Right renal pelvis (tissue), 4 donors: ENCODE measurements at places on chromosomes 5 and 9. TPM values are rescaled to one million over a fixed set of nuclear protein-coding genes. Genes with fewer than 3 reads are reported as not detected.

Gene NUP155
- 25.9 TPM for polyA plus RNA-seq

Gene SLC25A2
- polyA plus RNA-seq, result not detected

Gene STPG3
- 2.3 TPM for polyA plus RNA-seq

Gene C9
- polyA plus RNA-seq, result 0.24 TPM

Gene SLC4A9
- 19.5 TPM for polyA plus RNA-seq

Gene GPR21
- polyA plus RNA-seq, result not detected

Gene SLC6A19
- 42.2 TPM for polyA plus RNA-seq

Gene AMBP
- 2.2 TPM for polyA plus RNA-seq

Gene CCDC187
- 1.8 TPM for polyA plus RNA-seq

Gene BTNL3
- 0.12 TPM for polyA plus RNA-seq

Gene SNCB
- polyA plus RNA-seq, result not detected

Gene RASGEF1C
- polyA plus RNA-seq, result 1.1 TPM

DNA sequence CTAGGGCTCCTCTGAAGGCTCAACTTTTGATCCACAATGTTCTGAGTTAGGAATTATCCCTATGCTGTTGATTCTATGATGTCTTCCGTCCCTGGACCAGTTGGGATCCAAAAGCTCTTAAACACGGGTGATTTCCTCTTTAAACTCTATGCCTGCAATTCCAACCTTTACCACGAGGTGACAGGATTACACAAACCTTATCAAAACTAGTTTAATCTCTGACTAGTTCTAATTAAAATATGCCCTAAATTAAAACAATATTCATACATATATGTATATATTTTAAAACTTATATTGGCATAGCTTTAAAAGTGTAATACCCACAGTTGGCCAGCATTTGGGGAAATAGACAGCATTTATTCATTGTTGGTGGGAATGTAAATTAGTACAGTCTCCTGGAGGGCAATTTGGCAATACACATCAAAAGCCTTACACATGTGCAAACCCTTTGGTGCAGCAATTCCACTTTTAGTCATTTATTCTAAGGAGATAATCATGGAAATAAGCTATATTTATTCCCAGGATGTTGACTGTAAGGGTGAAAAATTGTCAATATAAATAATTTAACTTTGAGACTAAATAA is 51.6 kb upstream of the PHYKPL start:
- DNase-seq, result no peak

DNA sequence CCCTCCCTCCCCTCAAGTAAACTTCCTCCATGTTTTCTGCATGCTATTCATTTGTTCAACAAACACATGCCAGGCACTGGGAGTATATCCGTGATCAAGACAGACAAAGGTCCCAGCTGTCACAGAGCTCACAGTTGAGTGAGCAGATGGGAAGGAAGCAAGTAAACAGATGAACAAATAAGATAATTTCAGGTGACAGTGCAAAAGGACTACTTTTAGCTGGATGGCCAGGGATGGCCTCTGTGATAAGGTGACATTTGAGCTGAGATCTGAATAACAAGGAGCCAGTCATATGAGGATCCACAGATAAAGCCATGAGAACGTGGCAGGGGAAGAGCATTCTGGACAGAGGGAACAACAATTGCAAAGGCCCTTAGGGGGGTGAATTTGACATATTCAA is 121.7 kb upstream of the RAD23B start:
- no peak for DNase-seq

- no peak for DNase-seq
Observed at GRCh38 chr5:153960269-153961215, 78.2 kb downstream of the FAM114A2 start.

GRCh38 chr5:15391704-15392397 is 108.1 kb upstream of the FBXL7 start:
- no peak for DNase-seq

DNA sequence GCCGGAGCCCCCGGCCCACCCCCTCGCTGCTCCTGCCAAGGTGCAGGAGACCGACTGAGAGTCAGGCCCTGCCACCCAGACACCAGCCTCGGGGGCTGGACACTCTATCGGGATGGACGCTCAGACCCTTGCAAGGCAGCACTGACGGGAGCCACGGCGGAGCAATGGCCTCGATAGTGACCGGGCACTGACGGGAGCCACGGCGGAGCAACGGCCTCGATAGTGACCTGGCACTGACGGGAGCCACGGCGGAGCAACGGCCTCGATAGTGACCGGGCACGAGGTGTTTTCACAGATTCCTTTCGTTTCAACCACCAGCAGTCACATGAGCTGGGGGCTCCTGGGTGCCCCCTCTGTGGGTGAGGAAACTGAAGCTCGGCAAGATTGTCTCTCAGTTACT is 123.6 kb upstream of the PPP1R26 start:
- no peak for DNase-seq

DNA sequence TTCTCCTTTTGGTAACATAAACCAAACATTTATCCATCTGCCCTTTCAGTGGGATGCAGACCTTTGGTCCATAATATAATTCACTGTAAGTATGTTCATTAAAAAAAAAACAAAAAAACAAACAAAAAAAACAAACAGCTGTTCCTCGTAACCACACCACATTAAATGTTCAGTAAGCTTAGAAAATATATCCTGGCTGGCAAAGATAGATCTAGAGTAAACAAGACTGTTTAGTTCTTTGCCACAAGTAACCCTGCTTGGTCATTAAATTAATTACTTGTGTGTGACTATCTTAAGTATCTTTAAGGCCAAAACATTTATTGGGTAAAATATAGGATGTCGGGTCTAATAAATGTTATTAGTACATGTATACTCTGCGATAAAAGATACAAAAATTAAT is 1717.1 kb downstream of the EFNA5 start:
- no peak for DNase-seq

GRCh38 chr9:78557540-78557939 is 260.6 kb downstream of the PSAT1 start:
- DNase-seq, result no peak

- no peak for DNase-seq
Observed at GRCh38 chr5:3650320-3650719, 54.7 kb downstream of the IRX1 start.

DNA sequence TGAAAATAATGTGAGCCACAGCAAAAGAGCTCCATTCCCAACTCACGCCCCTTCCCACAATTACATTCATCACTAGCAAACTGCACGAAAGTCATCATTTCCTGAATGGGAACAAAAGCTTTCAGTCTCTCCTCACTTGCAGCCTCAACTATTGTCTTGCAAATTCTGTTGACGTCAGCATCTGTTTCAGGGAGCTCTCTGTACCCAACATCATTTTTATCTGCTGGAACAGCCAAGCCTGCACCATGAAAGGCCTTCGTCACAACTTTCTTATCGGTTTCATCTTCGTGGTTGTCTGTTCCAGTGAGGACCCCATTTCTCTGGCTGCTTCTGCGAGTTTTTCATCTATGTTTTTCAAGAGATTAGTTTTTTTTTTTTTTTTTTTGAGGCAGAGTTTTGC is 14.3 kb upstream of the RNF130 start:
- DNase-seq, result no peak

- DNase-seq, result no peak
Observed at GRCh38 chr9:18478501-18479361, 4.8 kb downstream of the ADAMTSL1 start.

- DNase-seq, result no peak
Observed at GRCh38 chr5:150789943-150790611, 11.5 kb downstream of the SMIM3 start.

- no peak for DNase-seq
Observed at GRCh38 chr9:123599781-123600180, 243.8 kb downstream of the CRB2 start.

GRCh38 chr9:113978725-113979342 is 99.3 kb downstream of the AMBP start:
- no peak for DNase-seq

DNA sequence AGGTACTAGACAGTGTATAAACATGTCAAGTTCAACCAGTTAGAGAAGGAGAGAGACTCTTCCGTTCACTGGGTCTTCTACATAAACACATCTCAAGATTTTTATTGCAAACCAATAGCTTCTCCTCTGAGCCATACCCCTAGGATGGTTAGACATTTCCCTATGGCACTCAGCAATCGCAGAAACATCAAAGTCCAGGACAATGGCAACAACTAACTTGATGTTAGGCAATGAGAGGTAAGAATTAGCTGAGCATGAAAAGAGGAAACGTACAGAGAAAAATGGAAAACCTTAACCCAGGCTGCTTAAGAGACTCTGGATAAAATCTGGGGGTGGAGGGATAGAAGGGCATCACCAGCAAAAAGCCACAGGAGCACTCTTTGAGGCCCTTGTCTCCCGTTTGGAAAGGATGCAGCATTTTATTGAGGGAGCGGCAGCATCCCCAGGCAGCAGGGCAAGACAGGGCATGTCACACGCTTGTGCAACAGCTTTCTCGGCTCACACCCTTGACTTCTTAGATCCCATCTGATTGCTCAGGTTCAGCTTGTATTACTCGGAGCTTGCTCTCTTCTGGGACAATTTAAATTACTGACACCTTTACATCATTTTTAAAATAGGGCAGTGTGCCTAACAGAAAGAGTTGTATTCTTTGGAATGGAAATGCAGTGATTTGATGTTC is 8.6 kb upstream of the PSAT1 start:
- no peak for DNase-seq

DNA sequence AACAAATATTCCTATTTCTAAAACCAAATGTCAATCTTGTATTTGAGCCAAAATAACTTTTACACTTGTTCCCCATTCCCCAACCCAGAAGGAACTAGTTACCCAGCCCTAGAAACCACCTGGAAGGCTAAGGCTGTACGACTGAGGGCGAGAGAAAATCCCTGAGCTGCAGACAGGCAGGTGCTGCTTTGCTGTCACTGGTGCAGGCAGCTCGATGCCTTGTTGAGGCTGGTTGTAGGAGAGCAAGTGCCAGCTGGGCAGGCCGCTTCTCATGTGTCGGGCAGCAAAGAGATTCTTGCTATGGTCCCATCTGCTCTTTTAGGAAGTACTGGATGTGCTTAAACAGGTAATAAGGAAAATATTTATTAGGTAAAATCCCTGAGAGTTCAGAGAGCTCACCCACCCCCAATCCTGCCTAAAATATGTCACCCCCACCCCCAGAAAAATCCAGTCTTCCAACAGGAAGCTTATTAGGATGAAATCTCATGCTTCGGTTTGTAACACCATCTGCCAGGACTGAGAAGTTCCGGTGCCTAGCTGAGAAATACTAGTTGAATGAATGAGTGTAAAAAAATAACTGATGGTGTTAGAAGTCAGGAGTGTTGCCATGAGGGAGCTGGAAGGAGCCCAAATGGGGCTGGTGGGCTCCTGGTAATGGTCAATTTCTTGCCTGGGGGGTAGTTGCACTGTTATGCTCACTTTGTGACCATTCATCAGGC is 91.1 kb upstream of the DMRT1 start:
- DNase-seq, result no peak

DNA sequence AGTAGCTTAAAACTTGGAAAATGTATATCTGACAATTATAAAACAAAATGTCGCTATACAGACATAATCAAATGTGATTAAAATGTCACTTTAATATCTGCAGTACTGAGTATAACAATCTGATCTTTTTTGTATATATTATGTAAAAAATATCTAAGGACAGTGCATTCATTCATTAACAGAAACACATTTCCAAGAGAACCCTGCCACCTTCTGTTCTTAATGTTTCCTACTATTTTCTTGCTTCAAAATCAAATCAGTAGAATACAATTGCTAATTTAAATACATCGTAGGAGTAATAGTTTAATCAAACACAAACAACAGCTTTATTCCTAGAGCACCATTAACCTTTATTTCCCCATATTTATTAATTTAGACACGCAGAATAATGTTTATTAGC is 142.6 kb upstream of the ST8SIA4 start:
- no peak for DNase-seq

GRCh38 chr9:21239911-21240310 is at the start of gene IFNA14:
TSS of gene IFNA14 (minus strand) at chr9:21240005. CDS start at chr9:21239935, 70 bp downstream.
- no peak for DNase-seq

GRCh38 chr5:111232311-111233051 is 8.3 kb downstream of the CAMK4 start:
- no peak for DNase-seq

- no peak for DNase-seq
Observed at GRCh38 chr5:3310541-3311261, 284.9 kb upstream of the IRX1 start.

- no peak for DNase-seq
Observed at GRCh38 chr5:162052676-162053075, 14.9 kb upstream of the GABRG2 start.

DNA sequence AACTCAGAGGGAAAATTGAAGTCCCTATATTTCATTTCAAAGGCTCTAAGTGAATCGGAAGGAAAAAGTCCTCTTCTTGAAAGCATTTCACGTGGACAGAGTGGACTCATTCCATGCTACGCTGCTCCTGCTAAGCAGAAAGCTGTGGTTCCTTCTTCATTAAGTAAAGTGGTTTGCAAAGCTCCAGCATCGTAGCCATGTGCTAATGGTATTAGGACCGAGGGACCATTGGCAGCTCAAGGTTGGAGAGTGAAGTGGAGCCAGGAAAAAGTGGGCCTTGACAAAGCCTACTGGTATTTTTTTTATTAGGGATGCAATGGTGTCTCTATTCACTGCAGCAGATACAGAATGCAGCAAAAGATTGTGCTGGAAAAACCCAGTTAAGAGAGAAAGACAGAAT is 16.4 kb upstream of the SEMA4D start:
- no peak for DNase-seq

DNA sequence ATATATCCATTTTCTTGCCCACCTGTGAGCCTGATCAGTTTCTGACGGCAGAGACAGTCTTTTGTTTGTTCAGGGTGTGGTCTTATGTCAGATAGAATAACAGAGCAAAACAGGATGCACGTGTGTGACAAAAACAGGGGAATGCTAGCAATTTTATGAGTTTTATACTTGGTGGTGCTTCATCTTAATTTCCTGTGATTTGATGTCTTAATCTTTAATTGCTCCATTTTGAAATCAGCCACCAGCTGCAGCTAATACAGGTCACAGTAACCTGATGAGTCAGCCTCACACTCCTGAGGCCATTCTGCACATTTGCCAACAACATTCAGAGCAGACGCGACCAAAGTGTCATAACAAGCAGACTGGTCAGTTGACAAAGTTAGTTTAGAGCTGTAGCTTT is 42.3 kb upstream of the JMY start:
- DNase-seq, result no peak

- DNase-seq, result no peak
Observed at GRCh38 chr5:138844812-138845513, 30.2 kb downstream of the LRRTM2 start.

GRCh38 chr5:178142642-178143041 is 11.0 kb downstream of the NHP2 start:
- no peak for DNase-seq

GRCh38 chr5:139445325-139446170 is 6.2 kb upstream of the DNAJC18 start:
- no peak for DNase-seq

DNA sequence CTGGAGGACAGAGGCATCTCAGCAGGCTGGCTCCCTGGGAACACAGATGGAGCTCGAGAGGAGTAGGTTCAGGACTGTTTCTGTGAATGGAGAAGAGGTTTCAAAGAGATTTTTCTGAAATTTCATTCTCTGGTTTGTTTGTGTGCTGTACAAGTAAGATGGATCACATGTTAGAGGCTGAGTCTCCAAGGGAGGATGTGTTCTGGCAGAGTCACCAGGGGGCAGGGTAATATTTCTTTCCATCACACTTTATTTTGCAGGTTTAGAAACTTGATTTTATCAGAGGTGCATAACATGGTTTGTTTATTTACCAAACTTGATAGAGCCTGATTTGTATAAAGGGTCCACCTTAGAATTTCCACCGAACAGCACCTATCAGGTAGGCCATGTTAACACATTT is 69.2 kb upstream of the ARL15 start:
- no peak for DNase-seq
